ENCODE measurements at places on chromosomes 2 and 18. TPM values are rescaled to one million over a fixed set of nuclear protein-coding genes. Genes with fewer than 3 reads are reported as not detected.
A peak's percentile ranks its signal among the peaks of the same experiment; 100 is the strongest.

CPLX4 gene
- total RNA-seq, result not detected

KRCC1 gene
- 16.2 TPM for total RNA-seq

MAP3K19 gene
- total RNA-seq, result not detected

HDHD2 gene
- 47.2 TPM for total RNA-seq

HOXD8 gene
- not detected for total RNA-seq

ESPNL gene
- 0.40 TPM for total RNA-seq

- no peak for DNase-seq
Observed at GRCh38 chr2:219368690-219369191, 19.0 kb downstream of the DNPEP start.

DNA sequence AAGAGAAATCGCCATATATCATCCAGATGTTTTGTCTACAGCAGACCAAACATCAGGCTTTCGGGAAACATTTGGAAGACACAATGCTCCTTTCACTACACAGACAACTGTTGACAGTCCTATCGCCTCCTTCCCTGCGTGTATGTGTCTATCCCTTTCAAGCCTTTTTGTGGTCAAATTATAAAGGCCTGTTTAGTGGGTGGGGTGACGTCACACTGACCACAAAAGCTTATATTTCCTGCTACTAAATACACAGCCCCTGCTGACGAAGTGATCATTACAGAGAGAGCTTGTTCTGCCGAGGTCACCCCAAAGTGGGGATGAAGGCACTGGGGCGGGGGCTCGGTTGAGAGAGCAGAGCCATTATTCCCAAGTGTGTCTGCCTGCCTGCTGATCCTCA lies 302.7 kb upstream of the TNP1 start:
- no peak for DNase-seq

GRCh38 chr2:223921204-223921603 lies 23.9 kb downstream of the WDFY1 start:
- no peak for DNase-seq

GRCh38 chr2:215437614-215438013 lies 1.7 kb upstream of the FN1 start:
- DNase-seq, result no peak

DNA sequence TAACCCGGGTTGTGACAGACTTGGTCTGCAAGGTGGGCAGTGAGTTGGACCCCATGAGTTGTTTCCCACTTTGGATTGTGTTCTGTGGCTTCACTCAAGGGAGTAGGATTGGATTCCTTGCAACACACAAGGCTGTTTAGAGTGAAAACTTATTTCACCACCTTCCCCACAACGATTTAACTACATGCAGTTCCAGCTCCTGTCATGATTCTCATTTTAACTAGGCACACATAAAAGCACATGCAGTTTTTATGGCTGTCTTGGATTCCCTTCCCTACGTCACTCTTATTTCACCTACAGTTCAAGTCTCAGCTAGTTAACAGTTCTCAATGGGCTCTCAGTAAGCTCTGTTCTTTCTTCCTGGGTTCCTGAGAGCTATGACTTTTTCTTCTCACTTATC lies 15.9 kb downstream of the EFEMP1 start:
- DNase-seq, result no peak

DNA sequence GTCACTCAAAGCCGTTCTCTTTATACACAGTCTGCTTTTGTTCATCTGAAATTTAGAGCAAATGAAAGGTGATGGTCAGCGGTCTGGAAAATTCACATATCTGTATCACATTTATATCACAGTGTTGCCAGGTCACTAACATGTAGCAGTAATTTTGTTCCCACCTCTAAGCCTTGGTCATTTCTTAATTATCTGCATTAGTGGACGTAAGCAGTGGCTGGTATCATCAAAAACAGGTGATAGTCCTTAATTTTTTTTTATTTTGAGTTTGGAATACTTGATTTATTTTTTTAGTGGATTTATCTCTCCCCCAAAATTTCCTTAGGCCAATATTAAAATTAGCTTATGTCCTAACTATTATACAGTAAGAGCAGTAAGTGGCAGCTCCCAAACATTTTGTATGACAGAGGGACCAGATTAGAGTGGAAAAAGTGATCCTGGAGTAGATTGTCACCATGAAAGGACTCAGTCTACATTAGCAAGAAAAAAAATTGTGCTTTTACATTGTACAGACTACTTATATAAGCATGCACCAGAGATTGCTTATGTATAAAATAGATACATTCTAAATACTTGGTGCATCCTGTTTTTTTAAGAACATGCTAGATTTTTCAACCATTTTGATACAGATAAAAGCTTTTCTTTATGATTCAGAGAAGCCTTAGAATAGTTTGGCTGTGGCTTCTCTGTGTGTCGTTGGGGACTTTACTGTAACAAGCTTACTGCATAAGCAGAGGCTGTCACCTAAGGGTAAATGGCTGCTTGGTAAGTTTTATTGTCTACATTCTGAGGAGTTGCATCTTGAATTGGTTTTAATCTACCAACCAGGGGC lies 65.0 kb downstream of the MAPRE2 start:
- no peak for DNase-seq

- no peak for DNase-seq
Observed at GRCh38 chr2:36361396-36361795, 5.8 kb downstream of the CRIM1 start.

- DNase-seq, result no peak
Observed at GRCh38 chr2:191927991-191928390, 81.1 kb upstream of the CAVIN2 start.

DNA sequence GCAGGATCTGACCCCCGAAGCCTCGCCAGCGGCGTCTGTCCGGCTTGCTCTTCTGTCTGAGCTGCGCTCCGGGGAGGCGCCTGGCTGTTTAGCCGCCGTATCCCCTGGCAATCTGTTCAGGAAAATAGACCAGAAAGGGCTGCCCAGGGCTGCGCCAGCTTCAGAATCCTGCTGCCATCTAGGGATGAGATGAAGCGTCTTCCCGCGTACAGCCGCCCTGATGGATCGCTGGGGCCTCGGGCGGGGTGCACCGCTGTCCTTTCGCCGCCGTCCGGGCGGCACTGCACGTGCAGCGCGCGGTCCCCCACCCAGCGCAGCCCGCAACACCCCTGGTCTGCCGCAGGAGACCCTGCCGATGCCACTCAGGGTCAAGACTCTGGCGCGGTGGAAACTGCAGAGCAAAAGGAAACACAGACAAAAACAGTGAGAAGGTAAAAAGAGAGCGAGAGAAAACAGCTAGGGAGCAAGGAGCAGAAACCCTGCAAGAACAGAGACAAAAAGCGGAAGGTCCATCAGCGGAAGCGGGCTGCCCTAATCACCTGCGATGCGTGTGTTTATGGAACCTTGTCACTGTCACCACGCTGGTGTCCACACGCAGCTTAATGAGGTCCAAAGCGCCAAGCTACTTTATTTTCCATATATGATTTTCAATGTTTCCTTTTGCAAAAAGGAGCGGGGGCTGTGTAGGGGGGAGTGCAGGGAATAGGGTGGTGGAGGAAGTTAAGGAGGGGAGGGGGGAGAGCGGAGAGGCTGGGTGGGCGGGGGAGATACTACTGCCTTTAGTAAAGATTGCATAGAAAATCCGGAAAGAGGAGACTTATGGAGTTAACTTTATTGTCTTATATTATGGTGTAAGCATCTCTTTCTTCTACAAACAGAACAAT lies 2113.3 kb upstream of the PIK3C3 start:
- DNase-seq, result peak; percentile 20

GRCh38 chr2:190891889-190892288 lies 11.3 kb downstream of the GLS start:
- no peak for DNase-seq

DNA sequence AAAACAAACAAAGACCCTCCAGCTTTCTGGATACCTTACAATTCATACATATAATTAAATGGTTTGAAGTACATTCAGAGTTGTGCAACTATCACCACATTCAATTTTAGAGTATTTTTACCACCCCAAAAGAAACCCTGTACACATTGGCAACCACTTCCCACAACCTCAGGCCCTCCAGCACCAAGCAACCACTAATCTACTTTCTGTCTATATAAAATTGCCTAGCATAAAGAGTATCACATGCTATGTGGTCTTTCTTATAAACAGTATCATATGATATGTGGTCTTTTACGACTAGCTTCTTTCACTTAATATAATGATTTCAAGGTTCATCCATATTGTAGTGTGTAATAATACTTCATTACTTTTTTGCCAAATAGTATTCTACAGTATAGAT lies 7.3 kb downstream of the IER3IP1 start:
- DNase-seq, result no peak

DNA sequence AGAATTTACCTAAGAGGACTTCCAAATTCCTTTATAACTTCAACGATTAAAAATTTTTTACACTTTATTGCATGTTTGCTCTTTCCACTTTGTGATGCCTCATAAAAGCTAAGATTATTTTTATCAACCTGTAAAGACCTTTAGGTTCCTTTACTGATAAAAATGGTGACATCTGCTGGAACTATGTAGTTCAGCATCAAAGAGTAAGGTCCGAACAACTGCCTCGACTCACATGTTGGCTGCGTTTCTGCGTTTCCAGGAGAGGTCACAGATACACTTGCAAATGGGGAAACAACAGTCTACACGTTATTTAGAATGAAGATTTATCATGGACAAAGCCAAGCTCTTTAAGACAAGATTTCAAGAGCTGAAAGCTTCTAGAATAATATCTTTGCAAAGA lies 18.8 kb upstream of the TMX3 start:
- no peak for DNase-seq

DNA sequence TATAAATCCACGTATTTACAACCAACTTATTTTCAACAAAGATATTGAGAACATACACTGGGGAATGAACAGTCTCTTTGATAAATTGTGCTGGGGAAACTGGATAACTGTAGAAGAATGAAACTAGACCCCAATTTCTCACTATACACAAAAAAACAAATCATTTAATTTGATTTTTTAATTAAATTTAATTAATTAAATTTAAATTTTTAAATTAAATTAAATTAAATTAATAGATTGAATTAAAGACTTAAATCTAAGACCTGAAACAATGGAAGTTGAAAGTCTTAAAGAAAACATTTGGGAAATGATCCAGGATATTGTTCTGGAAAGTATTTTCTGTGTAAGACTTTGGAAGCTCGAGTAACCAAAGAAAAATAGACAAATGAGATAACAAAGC lies 301.4 kb downstream of the GALNT13 start:
- no peak for DNase-seq

- DNase-seq, result no peak
Observed at GRCh38 chr2:106197878-106198277, 3.8 kb upstream of the UXS1 start.

- no peak for DNase-seq
Observed at GRCh38 chr2:217270485-217271121, 410.7 kb upstream of the TNP1 start.

- DNase-seq, result no peak
Observed at GRCh38 chr2:44433895-44434294, 72.1 kb downstream of the CAMKMT start.

DNA sequence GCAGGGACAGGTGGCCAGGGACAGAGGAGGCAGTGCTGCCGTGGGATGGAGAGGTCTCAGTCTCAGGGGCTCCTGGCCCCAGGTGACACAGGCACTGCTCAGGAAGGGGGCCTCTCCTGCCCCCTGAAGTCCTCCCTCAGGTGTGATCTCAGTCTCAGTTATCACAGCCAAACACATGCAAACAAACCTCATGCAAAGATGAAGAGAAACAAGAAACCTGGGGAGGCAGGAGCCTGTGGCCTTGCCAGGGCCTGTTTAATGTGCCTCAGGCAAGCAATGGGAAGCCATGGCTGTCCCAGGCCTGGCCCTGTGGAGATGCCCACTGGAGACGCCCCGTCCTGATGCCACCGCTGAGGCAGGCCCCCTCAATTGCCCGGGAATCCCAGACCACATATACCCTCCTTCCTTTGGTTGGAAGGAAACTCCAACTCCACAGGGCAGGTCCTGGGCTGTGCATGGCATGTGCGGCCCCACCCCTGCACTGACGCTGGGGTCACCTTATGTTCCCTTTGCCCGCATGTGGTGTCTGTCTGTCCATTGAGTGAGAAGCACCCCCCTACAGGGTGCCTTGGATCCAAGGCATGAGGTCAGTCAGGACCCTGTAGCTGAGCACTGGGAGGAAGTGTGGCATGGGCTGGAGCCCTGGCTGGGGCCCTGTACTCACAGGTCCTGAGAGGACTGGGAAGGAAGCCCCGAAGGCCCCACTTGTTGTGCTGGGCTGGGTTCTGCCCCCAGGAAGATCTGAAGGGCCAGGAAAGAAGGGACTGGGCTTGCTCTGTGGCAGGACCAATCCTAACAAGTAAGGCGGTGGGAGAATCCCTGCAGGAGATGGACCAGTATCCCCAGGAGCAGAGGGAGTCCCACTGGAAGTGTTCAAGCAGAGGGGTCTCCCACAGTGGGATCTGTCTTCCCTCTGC lies 68.8 kb upstream of the RAB6C start:
- no peak for DNase-seq

GRCh38 chr2:224134003-224134734 lies 95.1 kb upstream of the SERPINE2 start:
- DNase-seq, result no peak

- DNase-seq, result no peak
Observed at GRCh38 chr2:65663831-65664407, 231.5 kb upstream of the SPRED2 start.

DNA sequence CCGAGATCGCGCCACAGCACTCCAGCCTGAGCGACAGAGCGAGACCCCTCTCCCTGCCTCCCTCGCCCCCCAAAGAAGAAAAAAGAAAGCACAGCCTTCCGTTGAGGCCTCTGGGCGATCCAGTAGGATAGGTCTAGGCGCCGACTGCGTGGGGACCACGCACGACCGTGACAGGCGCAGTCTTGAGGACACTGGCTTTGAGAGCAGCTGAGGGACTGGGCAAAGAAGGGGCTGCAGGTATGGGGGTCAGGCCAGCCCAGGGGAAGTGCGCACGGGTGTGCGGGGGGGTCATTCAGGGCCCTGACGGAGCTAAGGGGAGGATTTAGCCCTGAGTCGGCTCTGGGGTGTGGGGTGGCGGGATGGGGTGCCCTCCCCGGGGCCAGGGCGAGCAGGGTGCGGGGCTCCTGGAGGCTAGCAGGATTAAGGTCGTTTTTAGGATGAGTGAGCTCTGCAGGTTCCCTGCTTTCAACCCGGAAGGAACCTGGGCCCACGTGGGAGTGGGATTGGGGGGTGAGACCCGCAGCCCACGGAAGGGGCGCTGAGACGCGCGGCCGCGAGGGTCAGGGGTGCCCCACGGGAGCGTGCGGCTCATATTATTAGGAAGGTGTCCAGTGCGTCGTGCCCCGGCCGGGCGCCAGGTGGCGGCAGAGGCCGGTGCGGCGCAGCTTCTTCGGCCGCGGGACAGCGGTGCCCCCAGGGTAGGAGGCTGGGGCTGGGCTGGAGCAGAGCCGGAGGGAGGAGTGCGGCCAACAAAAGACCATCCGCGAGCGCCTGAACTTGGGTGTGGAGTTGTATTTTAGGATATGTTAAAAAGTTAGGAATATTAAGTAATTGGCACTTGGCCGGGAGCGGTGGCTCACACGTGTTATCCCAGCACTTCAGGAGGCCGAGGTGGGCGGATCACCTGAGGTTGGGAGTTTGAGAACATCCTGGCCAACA lies 20.5 kb upstream of the ZNF236 start:
- DNase-seq, result peak; percentile 56

- peak; percentile 11 for DNase-seq
Observed at GRCh38 chr2:151827564-151828142, 568 bp downstream of the ARL5A start.
